ENCODE measurements at places on chromosomes 6 and 20.

DNA sequence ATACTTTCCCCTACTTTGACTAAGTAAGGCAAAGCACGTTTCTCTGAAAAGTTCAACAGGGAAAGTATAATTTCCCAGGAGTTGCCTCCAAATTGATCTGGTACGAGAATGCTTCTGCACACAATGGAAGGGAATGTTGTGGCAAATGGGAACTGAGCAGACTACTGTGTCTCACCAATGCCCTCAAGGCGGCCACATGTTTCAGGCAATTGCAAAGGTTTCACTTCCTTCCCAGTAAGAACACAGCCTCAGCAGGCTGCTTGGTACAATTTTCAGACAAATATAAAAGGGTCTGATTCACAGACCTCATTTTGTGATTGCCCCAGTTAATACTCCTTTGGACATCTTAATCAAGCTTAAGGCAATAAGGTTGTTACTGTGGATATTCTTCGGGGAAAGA lies 71.2 kb downstream of the KIAA0319 start:
- no peak for DNase-seq

- no peak for DNase-seq
Observed at GRCh38 chr6:16168121-16168520, 39.2 kb downstream of the MYLIP start.

DNA sequence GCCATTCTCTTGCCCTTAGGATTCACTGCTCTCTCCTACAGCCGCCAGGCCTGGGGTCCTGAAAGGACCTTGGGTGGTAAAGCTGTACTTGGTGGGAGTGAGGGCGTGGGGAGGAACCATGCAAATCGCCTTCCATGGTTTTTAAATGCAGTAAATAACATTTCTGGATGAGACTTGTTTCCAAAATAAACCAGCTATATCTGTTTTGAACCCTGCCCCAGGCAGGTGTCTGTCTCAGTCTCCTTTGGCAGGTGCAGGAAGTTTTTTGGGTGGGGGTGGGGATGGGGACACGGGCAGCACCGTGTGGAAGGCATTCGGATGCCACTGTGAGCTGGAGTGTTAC lies 14.3 kb downstream of the ITPA start:
- DNase-seq: no peak

GRCh38 chr6:109315341-109316110 lies 66.7 kb downstream of the CD164 start:
- no peak for DNase-seq

DNA sequence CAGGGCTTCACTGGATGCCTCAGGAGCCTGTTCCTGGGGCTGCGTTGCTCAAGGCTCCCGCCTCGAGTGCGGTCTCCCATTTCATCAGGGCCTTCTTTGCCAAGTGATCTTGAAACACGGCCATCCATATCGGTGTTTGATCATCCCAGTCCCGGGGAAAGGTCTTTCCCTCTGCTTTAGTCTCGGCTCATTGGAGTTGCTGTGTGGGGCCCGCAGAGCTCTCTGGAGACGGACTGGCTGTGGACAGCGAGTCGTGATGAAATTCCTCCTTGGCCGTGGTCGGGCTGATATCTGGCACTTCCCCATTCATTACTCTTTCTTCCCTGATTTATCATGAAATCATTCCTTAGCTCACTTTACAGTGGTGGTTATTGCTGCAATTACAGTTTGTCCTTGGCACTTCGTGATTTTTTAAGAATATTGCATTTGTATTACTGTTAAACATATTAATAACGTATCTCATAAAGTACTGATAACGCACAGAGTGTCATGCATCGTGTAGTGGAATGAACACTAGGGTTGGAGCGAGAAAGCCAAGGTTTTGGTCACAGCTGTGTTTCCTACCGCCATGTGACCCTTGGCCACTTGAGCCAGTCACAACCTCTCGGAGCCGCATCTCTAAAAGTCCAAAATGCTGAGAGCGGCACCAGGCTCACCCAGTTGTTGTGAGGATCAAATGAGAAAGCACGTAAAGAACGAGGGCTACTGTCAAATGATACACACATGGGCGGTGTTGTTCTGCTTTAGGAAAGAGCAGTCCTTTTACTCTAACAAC lies 71.8 kb downstream of the MTHFD1L start:
- DNase-seq: no peak

GRCh38 chr6:46048646-46049297 lies 33.1 kb upstream of the CLIC5 start:
- no peak for DNase-seq

DNA sequence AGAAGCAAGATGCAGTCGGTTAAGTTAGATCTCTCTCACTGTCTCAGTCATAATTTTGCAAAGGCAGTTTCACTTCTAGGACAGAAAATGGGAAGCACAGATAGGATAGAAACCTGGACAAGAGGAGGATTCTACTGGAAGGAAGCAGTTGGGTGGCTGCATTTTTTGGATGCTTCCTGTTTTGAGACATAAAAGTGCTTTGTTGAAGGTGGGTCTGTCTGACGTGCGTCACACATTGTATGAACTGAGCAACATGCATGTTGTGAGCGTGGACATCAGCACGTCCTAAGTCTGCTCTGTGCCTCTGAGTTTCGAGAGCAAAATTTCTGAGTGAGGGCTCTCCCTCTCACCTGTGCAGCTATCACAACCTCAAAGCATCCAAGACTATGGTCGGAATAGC lies 68.7 kb upstream of the SNX9 start:
- no peak for DNase-seq
